Stimulated activated memory B cell treated with anti-CD40 and anti-IgM and Interleukin-4, amounts not matched to agents 10 μg/mL and 1 μg/mL and 100 μg/mL, for 72 hours (primary cell): ENCODE measurements at places on chromosomes 2 and 18.

GRCh38 chr18:3150274-3150673 is 69.5 kb downstream of the MYOM1 start:
- no peak for ATAC-seq

- no peak for ATAC-seq
Measured at GRCh38 chr18:10690366-10690765, 164.5 kb downstream of the NAPG start.

DNA sequence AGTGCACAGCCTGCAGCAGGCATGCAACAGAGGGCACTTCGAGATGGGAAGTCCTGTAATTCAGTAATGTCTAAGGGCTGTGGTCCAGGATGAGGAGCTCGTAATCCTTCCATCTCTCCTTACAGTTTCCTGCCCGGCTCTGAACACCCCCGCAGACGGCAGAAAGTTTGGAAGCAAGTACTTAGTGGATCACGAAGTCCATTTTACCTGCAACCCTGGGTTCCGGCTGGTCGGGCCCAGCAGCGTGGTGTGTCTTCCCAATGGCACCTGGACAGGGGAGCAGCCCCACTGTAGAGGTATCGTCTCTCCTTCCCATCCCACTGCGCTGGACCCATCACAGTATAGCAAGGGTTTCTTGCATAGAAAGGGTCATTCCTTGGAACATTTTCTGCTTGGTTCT is 26.7 kb downstream of the FBLN7 start:
- ATAC-seq: no peak

GRCh38 chr18:68438983-68439382 is 275.9 kb downstream of the TMX3 start:
- no peak for ATAC-seq

GRCh38 chr2:37753758-37754157 is 82.3 kb upstream of the CDC42EP3 start:
- ATAC-seq: no peak

DNA sequence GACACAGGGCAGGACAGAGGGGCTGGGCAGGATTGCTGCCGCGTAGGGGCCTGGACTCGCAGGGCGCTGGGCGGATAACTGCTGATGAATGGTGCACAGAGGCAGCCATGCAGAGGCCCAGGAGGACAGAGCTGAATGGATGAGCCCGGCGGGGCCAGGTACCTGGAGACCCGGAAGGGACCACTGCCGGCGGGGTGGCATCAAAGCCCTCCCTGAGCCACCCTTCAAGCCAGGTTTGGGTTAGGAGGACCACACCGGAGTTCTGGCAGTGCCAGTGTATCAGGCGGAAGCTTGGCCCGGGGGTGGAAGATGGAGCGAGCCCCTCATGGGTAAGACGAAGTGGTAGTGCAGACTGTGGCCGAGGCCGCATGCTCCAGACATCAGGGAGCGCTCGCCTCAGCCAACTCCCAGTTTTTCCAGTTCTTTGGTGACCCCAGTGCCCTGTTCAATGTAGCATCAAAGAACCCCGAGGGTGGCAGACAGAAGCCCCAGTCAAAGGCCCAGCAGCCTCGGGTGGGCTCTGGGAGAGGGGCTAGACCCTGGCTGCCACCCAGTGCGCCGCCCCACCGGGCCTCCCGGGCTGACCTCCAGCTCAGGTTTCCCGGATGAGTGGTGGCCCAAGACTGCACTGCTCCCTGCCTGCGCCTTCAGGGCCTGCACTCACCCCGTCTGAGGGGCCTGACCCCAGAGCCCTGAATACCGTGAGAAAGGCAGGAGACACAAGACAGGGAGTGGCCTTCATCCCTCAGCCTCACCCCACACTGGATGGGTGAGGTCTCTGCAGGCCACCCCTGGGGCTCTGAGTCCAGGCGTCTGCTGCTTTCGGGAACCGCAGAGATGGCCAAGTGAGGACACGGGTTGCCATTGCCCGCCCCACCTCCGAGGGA is 50.9 kb downstream of the ACAA2 start:
- ATAC-seq: peak; percentile 13

- ATAC-seq: no peak
Measured at GRCh38 chr2:28713577-28714298, 37.9 kb upstream of the PPP1CB start.

GRCh38 chr2:39275016-39275415 is 31.2 kb upstream of the CDKL4 start:
- ATAC-seq: no peak

DNA sequence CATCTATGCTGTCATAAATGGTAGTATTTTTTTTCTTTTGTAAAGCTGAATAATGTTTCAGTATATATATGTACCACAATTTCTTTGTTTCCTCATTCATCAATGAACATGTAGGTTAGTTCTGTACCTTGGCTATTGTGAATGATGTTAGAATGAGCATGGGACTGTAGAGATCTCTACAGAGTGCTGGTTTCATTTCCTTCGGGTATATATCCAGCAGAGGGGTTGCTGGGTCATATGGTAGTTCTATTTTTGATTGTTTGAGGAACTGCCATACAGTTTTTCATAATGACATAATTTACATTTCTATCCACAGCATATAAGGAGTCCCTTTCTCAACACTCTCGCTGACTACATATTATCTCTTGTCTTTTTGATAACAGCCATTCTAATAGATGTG is 243.5 kb downstream of the CDH7 start:
- no peak for ATAC-seq

GRCh38 chr2:2519381-2519780 is 188.3 kb upstream of the MYT1L start:
- ATAC-seq: no peak

DNA sequence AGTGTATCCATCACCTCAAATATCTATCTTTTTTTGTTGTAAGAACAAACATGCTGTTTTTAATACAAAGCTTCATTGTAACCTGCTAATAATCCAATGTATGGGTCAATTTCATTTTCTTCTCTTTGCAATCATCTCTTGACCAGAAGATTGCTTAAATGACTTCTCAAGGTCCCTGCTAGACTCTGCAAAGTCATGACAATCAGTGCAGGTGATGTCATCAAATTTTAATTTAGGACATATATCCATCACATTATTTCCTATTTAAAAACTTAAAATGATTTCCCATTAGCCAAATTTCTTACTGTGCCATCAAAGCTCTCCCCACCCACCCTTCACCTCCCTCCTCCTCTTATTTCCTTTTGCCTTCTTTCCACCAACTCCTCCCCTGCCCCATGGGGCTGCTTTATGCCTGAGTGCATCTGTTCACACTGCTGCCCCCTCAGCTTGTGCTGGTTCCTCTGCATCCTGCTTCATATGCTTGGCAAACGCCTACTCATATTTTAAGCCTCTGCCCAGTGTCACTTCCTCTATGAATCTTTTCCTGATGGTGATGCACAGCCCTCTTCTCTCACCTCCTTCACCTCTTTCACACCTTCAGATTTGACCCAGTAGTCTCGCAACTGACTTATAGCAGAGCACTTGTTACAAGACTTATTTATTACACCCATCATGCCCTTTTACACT is 20.3 kb downstream of the PLEK start:
- ATAC-seq: peak; percentile 87

DNA sequence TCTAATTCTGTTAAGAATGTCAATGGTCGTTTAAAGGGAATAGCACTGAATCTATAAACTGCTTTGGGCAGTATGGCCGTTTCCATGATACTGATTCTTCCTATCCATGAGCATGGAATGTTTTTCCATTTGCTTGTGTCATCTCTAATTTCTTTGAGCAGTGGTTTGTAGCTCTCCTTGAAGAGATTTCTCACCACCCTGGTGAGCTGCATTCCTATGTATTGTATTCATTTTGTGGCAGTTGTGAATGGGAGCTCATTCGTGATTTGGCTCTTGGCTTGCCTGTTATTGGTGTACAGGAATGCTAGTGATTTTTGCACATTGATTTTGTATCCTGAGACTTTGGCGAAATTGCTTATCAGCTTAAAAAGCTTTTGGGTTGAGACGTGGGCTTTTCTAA is 38.3 kb upstream of the WDR75 start:
- no peak for ATAC-seq

GRCh38 chr2:39128919-39129391 is 8.1 kb upstream of the SOS1 start:
- peak; percentile 61 for ATAC-seq

DNA sequence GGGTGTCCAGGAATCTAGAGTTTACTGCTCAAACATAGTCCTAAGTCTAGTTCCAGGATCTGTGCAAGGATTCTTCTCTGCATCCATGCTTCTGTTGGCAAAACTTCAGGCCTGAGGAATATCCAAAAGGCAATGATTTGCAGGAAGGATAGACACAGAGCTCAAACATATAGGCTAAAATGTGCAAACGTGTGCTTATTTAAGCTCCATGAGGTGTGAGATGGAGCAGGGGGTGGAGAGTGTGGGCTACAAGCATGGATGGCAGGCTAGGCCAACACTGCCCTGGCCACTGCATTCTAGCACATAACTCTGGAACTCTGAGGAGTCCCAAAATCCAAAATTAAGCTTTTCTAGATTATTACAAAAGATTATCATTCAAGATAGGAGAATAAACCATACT is 301.1 kb downstream of the PAX3 start:
- no peak for ATAC-seq

DNA sequence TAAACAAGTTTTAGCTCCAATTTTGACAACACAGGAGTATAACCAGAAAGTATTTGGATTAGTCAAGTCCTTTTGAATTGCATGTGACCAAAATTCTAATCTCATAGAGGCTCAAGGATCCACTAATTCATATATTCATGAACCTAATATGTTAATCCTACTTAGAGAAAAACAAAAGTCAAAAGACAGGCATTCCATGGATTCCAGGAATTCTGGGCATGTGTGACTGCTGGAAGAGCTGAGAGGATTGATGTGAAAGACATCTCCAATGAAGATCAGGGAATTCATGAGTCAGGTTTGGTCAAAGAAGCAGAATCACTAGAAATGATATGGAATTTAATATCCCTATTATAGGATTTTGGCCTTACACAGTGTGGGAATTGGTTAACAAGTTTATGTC is 1494.6 kb upstream of the DDX18 start:
- ATAC-seq: no peak
